ENCODE measurements at places on chromosomes 6 and 20. TPM values are rescaled to one million over a fixed set of nuclear protein-coding genes. Genes with fewer than 3 reads are reported as not detected.

CRISP3 gene
- total RNA-seq = not detected

RHAG gene
- total RNA-seq = not detected

NHLRC1 gene
- 1.3 TPM for total RNA-seq

PREX1 gene
- total RNA-seq = 13.5 TPM

TBXT gene
- not detected for total RNA-seq

PCSK2 gene
- total RNA-seq = not detected

SNAP25 gene
- total RNA-seq = 20.3 TPM

PTCRA gene
- total RNA-seq = not detected

PRND gene
- total RNA-seq = not detected

REV3L gene
- total RNA-seq = 7.1 TPM

TPD52L1 gene
- 44.1 TPM for total RNA-seq

CTCFL gene
- total RNA-seq = not detected

OR2H2 gene
- total RNA-seq = not detected

OR2H1 gene
- not detected for total RNA-seq

All from A549 treated with ZK216348 at 1 μM for 4 hours (cell line).